ENCODE measurements at places on chromosomes 2 and 18. TPM values are rescaled to one million over a fixed set of nuclear protein-coding genes. Genes with fewer than 3 reads are reported as not detected.
A peak's percentile ranks its signal among the peaks of the same experiment; 100 is the strongest.

The SCN7A gene
- polyA plus RNA-seq: 99.0 TPM

DNA sequence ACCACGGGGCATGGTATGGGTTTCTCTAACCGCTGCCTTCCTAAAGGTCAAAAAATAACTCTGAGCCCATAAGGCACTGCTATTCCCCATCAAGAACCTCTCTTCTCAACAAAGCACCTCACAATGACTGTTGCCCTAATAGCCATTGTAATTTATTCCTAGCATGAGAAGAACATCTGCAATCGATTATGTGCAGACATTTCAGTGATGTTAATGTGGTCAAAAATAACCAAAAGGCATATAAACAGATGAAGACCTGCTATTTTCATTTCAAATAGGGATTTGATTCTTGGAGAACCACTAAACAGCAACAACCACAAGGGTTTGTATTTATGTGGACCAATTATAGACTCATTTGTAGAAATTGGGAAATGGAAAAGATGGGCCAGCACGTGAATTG, 356.6 kb downstream of the FBXO15 start:
- DNase-seq: no peak

GRCh38 chr2:23506531-23507266, 121.7 kb downstream of the KLHL29 start:
- DNase-seq: no peak

- DNase-seq: peak; percentile 65
Measured at GRCh38 chr2:121254748-121255147, 30.3 kb downstream of the TFCP2L1 start.

GRCh38 chr2:133508546-133509165, 59.6 kb downstream of the NCKAP5 start:
- no peak for DNase-seq

GRCh38 chr18:45660746-45661145, 45.5 kb downstream of the SLC14A2 start:
- DNase-seq: no peak

DNA sequence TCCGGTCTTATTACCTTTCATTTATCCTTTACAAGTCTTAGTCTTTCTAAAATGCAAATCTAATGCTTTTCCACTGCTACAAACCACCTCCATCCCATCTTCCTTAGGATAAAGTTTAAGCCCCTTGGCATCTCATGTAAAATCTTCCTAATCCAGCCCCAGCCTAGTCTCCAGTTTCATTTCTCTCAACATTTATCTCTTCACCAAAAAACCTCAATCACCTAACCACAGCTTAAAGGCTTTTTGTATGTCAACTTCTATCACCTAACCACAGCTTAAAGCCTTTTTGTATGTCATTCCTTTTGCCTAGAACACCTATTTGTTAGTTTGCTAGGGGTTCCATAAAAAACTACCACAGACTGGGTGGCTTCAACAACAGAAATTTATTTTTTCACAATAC, 4.2 kb downstream of the TRAK2 start:
- no peak for DNase-seq

Data from right lung (tissue), 10 donors.